ENCODE measurements at places on chromosomes 11 and 22.

DNA sequence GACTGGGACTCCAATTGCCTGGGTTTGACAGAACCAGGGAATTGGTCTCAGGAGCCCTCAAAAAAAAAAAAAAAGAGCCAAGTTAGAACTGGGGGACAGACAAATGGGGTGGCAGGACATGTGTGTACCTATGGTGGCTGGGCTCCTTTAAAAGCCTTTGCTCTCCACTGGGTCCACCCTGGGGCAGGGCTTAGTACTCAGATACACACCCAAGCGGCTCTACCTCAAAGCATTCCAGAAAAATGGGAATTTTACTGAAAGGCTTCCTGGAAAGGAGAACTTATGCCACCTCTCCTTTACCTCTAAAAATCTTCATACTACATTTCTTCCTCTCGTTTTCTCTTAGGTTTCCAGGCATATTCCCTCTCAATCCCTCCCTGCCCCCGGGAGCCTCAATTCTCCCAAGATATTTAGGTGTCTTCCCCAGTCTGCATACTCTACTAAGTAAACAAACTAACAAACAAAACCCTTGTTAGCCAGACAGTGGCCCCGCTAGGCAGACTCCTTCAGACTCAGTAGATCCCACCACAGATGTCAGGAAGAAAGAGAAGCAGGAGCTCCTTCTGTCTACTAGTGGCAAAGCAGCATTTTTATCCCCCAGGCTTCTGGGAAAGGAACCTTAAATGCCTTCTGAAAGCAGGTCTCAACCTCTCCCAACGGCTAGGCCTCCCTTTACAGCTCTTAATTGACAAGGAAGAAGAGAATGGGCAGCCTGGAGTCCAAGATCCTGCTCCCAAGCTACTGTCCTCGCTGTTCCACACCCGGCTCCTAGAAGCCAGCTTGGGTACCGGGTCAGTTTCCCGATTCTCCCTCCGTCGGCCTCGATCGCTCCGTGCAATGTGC lies 653 bp downstream of the PCSK7 start:
- DNase-seq = no peak

GRCh38 chr11:57802411-57802810 lies 40.8 kb downstream of the CTNND1 start:
- no peak for DNase-seq

- DNase-seq = no peak
These were observed at the start of gene SYT9 for GRCh38 chr11:7251836-7252682. Gene SYT9, plus strand, starts transcription at chr11:7251904. Its CDS starts 283 bp downstream, at chr11:7252187.

DNA sequence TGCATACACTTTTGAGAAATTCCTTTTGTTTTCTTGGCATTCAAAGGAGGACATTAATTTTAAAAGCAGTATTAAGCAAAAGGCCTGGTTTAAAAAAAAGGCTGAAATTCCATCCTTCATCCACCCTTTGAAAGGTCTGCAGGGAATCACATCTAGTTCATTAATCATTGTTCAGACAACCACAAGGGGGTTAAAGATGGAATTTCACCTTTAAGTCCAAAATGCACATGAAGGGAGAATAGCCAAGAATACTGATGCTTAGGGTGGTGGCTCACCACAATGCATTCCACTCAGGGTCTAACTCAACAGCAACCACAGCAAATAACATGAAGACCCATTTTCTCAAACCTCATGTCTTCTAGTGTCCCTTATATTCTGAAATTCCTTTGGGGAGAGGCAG lies 256.9 kb downstream of the CADM1 start:
- no peak for DNase-seq

- no peak for DNase-seq
These were observed 98.6 kb upstream of the THY1 start for GRCh38 chr11:119521551-119521950.

DNA sequence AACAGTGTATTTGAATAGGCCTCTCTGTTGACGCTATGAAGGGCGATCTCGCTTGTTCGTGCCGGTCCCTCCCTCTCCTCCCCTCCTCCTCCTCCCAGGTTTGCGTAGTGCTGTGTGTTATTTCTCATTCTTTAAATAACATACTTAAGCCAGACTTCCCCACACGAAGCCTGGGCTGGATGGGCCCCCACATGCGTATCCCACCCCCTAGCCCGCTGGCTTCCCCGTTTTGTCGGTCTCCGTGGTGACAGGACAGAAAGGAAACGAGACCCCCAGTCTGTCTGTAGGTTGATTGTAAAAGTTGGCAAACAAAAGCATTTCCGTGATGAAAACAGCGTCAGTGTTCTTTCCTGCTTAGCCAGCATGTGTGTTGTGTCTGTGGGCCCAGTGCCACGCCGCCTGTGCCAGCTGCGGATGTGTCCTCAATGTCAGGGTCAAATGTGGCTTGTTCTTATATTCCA lies 27.3 kb downstream of the FAM118A start:
- no peak for DNase-seq

DNA sequence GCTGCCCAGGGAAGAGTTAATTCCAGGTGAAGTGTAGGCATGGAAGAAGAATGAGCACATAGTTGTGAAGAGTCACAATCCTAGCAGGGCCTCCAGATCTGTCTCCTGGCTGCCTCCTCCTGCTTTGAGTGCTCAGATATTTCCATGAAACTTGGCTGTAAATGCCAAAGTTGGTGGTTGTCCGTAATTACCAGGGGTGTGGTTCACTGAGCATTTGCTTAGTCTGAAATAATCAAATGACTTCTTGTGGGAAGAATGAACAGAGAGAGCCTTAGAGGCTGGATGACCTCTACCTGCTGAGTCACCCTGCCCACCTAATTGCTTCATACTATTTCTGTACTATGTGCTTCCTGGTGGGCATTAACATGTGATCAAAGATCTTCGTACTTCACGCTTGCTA lies 50.9 kb downstream of the APIP start:
- no peak for DNase-seq

GRCh38 chr11:61328351-61328750 lies 4.6 kb downstream of the DDB1 start:
- DNase-seq = no peak

GRCh38 chr11:117944554-117944953 lies 15.4 kb upstream of the TMPRSS13 start:
- no peak for DNase-seq

DNA sequence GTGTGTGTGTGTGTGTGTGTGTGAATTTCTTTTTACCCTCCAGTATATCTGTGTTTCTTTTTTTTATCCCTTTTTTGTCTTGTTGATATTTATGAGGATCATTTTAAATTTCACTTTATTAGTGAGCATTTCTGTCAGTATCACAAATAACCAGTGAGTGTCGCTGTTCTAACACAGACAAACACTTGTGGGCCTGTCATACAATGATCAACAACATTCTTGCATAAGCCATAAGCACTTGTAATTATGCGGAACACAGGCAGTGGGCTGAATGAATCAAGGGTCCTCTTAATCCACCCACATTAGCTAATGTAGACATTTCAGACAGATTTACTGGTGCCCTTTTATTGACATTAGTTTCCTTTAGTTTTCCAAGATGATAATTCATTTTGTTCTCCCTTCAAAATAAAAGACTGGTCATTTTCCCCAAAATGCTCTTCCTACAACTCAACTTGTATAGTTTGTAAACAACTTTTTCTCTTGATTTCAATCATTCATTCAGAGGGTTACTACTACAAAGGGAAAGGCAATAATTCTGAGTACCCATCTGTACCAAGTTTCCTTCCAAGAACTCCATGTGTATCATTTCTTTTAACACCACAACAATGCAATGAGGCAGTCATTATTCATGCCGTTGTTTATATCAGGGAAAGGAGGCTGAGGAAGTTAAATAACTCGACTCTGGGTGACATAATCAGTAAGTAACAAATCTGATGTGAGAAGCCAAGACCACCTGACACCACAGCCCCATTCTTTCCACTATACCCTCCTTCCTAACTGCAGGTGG lies 34.5 kb upstream of the ANO3 start:
- DNase-seq = no peak

DNA sequence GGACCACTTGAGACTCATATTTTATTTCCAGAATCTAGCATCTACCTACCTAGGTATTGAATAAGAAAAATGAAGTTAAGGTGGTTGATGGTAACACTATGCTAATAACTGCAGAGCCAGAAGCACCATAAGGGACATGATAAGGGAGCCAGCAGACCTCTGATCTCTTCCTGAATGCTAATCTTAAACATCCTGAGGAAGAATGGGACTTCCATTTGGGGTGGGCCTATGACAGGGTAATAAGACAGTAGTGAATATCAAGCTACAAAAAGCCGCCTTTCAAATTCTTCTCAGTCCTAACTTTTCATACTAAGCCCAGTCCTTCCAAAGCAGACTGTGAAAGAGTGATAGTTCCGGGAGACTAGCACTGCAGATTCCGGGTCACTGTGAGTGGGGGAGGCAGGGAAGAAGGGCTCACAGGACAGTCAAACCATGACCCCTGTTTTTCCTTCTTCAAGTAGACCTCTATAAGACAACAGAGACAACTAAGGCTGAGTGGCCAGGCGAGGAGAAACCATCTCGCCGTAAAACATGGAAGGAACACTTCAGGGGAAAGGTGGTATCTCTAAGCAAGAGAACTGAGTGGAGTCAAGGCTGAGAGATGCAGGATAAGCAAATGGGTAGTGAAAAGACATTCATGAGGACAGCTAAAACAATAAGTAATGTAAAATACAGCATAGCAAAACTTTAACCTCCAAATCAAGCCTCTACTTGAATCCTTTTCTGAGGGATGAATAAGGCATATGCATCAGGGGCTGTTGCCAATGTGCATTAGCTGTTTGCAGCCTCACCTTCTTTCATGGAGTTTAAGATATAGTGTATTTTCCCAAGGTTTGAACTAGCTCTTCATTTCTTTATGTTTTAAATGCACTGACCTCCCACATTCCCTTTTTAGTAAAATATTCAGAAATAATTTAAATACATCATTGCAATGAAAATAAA lies 2.1 kb downstream of the HBB start:
- no peak for DNase-seq

DNA sequence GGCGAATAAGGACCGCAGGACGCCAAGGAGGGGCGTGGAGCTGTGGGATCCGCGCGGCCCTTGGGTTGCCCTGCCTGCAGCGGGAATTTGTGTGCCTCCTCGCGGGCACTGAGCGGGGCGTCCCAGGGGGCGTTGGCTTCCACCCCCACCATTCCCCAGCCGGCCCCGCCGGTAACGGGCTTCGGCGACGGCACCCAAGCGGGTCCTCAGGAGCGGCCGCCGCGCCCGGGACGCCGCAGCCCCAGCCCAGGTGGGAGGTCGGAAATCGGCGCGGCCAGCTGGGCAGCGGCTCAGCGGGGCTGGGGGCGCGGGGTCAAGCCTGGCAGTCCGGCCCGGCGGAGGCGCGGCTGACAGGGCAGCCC lies 320 bp downstream of the CLTCL1 start:
- DNase-seq = no peak

GRCh38 chr11:66886671-66887221 lies 29.9 kb downstream of the LRFN4 start:
- DNase-seq = no peak

GRCh38 chr11:65427691-65428577 lies 5.3 kb downstream of the NEAT1 start:
- no peak for DNase-seq

DNA sequence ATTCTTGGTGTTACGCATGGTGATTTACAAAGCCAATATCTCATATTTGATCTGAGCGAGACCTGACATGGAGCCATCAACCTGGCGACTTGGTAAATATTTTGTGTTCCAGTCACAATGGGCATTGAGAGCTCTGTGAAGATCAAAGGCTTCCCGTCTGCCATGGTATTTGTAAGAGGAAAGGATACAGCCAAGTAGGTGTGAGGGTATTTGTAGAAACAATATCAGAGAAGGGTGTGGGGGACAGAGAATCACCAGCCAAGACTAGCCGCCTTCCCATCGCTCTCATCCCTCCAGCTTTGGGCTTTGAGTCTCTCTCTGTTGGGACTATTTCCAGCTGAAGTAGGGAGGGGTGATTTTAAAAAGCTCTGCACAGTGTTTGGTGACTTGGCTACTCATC lies 173.4 kb upstream of the BDNF start:
- DNase-seq = no peak

DNA sequence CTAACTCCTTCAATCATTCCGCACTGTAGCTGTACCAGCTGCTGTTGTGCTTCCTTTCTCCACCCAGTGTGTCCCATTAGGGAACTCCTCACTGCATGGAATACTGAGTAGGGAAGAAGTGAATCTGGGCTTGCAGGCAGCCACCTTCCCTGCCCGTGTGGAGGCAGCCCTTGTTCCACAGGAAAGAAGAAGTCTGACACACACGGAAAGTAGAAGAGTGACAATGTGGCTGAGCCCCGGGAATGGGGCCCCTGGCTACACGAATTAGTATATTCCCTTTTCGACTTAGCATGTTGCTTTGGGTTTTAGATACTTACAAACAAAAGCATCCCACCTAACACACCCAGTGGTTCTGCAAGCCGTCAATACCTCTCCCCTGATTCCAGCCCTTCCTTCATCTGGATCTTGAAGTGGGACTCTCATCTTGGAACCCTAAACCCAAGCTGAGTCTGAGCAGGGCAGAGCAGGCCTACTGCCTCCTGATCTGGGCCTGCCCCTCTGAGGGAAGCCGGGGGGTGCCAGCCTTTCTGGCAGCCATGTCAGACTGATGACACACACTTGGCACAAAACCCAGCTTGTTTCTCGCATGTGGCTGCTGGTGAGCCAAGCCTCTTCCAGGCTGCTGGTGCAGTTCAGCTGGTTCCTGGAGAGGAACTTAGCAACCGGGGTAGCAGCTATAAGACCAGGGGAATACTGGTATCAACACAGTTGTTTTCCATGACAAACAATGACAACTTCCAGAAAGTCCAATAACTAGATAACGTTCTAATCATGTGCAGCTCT lies 71.6 kb downstream of the C11orf58 start:
- no peak for DNase-seq

- no peak for DNase-seq
These were observed 19.0 kb upstream of the PTPRJ start for GRCh38 chr11:47961383-47961782.

GRCh38 chr11:115208808-115209259 lies 295.4 kb downstream of the CADM1 start:
- no peak for DNase-seq

DNA sequence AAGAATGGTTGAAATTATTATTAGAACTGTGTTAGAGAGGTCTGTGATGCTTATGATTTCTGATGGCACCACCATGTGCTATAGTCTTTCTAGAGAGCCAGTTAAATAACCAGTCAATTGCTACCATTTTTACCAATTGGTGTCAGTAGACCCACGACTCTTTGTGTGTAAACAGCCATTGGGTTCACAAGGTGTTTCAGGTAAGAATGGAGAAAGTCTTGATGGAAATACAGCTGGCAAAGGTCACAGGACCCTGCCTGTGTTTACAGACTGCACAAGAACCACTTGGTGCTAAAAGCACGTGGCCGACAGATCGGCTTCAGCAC lies 30.5 kb upstream of the OR10G7 start:
- no peak for DNase-seq
